ENCODE measurements at places on chromosomes 2 and 18.
A peak's percentile ranks its signal among the peaks of the same experiment; 100 is the strongest.

DNA sequence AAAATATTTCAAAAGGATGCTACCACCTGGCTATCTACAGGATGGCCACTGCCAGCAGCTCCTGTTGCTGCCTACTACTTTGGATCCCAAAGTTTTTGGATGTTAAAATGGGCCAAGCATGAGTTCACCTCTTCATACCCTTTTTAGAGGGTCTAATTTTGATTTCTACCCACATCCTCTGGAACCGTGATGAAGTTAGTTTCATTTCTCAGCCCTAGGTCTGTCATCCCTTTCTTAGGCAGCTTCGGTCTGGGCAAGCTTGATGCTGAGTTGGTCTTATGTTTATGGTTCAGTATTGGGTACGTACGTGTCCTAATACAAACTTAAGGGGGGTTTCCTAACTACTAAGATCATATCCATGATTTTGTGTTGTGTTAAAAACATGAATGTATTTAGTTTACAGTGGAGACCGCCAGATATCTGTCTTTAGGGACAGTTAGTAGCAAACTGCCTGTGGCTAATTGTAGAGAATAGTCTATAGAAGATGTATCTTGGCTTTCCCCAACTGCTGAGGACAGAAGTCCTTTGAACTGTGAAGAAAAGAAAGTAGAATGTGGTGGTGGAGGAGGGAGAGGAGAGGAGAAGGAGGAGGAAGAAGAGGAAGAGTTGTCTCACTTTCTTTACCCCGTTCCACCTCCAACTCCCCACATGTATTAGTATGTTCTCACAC, 184.9 kb downstream of the UBE2E3 start:
- DNase-seq, result no peak

DNA sequence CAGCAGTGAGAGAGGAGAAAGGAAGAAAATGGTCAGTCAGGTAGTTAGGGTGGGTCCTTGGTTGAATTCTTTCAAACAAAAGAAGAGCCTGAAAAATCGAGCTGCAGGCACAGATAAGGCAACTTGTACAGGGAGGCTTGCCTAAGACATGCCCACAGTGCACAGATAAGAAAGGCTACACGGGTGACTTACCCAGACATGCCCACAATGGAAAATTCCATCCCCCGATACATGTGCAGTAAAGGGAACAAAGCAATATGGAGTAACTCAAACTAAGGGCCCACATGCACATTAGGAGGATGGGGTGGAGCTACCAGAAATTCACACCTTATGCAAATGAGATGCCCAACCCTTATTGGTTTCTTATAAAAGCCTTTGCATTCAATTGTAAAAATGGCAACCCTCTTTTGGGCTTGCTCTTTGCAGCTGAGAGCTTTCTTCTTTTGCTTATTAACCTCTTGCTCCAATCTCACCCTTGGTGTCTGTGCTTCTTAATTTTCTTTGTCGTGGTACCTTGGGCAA, 110.3 kb upstream of the RMP24 start:
- DNase-seq, result no peak

DNA sequence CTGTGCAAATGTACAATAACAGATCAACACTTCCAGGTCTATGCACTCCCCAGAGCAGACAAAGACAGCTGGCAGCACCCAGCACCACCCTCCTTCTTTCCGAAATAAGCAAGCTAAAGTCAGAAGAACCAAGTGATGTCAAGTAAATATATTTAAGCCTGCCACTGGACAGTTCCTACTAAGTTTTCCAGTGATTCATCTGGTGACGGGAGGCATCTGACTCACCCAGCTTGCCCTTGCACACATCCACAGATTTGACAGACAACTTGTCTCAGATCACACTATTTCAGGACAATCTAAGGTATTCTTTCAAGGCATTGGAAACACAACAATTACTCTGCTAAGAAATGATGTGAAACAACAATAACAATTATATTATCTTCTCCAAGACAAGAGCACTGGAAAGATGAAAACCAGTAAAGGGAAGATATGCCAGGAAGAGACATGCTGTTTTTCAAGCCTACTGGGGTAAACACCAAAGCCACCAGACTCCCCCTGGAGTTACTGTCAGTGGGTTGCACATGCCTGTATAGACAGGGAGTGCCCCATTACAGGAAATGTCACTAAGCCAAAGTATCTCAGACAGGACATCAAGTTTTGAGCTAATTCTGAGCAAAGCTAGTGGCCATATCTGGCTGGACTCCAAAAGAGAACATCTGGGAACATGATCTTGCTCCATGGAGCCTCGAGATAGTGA, 287.9 kb upstream of the KLHL29 start:
- DNase-seq, result no peak

GRCh38 chr2:69097891-69098655, 85.1 kb downstream of the ANTXR1 start:
- no peak for DNase-seq

DNA sequence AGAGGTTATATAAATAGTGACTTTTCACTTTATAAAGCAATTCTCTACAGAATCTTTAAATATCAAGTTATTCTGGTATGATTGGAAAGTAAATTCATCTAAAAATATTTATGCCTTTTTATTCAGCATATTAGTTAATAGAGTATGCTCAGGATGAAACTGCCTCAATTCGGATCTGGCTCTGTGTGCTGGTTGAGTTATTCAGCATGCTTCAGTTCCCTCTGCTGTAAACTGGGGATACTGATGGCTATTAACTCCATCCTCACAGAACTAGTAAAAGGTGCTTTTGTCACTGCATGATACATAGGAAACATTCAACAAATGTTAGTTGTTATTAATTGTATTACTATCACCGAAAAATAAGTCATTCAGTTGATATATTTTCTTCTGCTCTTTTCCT, 250.3 kb downstream of the NRXN1 start:
- DNase-seq, result no peak

GRCh38 chr18:48734460-48734859, 195.6 kb downstream of the CTIF start:
- no peak for DNase-seq

GRCh38 chr2:223601932-223602666, at the start of gene SCG2:
Gene SCG2 (minus strand): TSS chr2:223602361. CDS start chr2:223599282, 3,079 bp downstream.
- peak; percentile 66 for DNase-seq

DNA sequence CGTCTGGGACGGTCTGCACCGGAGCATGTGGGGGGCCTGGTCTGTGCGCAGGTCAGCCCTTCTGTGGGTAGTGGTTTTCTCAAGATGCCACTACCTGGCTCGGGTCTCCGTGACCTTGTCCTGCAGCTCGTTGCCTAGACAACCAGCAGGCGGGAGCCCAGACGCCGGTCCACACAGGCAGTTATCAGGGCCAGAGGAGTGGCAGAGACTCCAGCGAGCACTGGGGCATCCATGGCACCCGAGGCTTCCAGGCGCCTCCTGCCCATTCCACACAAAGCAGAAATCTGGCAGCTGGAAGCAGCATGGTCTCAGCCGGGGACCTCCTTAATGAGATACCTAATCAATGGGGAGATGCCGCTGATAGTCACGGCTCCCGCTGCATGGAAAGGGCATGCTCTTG, 156.1 kb downstream of the FAM210A start:
- no peak for DNase-seq

GRCh38 chr2:214005337-214005736, 405.5 kb upstream of the VWC2L start:
- no peak for DNase-seq

DNA sequence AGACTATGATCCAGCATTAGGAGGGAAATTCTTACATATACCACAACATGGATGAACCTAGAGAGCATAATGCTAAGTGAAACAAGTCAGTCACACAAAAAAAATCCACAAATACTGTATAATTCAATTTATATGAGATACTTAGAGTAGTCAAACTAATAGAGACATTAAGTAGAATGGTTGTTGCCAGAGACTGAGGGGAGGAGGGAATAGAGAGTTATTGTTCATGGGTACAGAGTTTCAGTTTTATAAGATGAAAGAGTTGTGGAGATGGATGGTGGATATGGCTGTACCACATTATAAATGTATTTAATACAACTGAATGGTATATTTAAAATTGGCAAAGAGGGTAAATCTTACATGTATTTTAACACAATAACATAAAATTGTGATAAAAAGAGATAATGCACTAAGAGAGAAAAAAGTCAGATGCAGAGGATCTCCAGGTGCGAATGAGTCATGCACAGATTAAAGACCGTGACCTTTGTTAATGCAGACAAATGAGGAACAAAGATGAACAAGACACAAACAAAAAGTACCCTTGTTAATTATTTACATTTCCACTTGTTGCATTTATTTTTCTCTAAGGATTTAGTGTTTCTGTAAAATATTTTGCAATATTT, 541.7 kb upstream of the MEX3C start:
- DNase-seq, result no peak

DNA sequence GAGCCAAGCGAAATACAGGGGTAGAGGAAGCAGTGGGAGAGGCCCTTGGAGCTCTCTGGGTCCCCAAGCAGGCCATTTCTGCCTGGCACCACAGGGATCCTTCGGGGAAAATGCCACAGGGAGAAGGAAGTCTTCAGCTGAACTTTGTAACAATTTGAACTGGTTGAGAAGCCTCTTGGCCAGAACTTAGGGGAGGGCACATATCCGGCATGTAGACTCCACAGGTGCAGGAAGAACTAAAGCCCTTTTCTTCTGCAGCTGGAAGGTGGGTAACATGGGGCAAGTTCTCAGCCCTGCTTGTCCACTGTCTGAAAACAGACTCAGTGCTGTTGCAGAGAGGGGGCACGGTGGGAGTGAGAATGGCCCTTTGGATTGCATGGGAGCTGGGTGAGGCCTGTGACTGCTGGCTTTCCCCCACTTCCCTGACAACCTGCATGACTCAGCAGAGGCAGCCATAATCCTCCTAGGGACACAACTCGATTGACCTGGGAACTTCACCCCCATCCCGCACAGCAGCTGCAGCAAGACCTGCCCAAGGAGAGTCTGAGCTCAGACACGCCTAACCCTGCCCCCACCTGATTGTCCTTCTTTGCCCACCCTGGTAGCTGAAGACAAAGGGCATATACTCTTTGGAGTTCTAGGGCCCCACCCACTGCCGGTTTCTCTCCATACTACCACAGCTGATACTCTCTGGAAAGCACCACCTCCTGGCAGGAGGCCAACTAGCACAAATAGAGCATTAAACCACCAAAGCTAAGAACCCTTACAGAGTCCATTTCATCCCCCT, 101.6 kb upstream of the FAM136A start:
- DNase-seq, result no peak

DNA sequence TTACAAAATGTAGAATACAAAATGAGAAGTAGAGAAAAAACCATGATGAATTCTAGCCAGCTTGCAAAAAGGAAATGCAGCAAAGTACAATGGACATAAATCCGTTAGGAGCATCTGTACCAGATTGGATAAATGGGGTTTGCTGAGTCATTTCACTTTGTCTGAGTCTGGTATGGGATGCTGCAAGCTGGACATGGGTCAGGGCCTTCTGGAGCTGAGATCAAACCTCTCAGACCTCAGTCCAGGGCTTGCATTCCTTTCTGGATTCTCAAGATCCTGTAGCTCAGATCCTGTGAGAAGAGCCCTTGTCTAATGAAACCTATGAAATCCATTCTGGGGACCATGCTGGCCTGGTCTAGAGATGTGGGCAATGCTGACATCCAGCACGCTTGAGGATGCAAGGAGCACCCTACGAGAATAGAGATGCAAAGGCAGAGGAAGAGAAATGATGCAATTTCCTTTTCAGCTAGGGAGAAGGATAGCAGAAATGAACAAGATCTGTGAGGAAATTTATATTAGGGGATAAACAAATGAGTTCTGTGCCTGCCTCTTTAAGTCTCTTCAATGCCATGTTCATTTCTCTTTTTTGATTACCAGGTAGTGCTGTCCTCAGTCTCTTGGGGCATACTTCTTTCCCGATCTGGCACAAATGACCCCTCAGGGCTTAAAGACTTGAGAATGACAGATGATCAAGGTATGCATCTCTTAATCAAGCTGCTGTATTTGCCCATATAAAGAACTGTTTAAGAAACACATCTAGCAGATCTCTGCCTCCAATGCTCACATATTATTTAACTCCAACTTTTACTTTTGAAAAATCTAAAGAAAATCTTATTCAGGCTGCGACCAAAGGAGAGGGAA, 230.4 kb downstream of the MEIS1 start:
- DNase-seq, result no peak

DNA sequence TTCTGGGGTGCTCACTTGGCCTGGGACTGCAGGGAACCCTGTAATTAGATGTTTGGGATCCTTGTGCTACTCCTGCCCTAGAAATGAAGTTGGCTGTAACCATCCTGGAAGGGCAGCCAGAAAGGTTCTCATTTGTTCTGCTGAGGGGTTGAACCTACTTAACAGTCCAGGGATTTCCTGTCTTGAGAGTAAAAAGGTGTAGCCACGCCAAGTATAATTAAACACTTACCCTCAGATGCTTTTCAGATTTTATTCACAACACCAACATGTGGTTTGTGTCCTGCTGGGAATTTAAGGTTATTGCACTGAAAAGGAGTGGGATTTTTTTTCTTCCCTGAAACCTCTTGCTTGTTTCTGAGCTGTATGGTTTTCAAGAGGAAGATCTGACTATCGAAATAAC, 222.4 kb upstream of the APCDD1 start:
- DNase-seq, result no peak

- no peak for DNase-seq
Observed at GRCh38 chr2:85791704-85792565, 38.1 kb downstream of the ATOH8 start.

- DNase-seq, result no peak
Observed at GRCh38 chr18:4017480-4017879, 437.6 kb downstream of the DLGAP1 start.

DNA sequence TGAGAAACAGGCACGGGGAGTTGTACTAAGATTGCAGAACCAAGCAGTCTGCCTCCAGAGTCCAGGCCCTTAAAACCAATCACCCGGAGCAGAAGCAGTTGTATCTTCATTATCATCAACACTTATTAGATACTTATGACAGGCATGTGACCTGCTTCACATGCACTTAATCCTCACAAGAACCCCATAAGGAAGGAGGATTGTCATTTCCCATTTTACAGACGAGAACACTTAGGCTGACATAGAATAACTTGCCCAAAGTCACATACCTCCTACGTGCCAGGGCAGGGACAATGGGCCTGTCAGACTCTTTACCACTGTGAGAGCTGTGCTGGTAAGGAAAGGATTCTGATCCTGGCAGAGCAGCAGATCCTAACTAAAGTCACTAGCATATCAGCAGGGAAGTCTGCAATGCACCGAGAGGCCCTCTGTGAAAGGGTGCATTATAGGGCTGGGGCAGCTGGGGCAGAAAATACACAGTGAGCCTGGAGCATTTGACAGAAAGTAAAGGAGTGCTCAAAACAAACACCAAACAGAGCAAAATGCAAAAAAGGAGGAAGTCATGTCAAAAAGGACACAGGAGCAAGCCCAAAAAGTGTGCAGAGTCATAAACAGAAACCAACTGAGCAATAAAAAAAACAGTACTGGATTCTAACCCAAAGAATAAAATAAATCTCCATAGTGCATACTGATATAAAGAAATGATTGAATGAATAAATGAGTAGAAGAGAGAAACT, 55.9 kb upstream of the SP3 start:
- DNase-seq, result no peak

GRCh38 chr2:44616667-44617155, 255.0 kb downstream of the CAMKMT start:
- no peak for DNase-seq

DNA sequence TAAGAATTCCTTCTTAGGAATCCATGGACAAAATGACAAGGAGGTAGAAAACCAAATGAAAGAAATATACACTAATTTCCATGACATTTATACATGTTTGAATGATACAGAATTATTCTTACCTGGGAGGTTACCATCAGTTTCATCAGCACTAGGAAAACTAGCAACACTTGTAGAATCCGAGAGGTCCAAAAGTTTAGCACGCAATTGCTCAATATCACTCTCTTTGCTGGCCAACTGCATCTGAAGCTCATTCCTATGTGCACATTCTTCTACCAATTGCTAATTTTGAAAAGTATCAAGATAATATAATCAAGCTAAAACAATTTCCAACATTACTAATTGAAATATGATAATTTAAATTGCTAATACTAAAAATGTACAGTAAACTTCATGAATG, 144.8 kb downstream of the ROCK1 start:
- no peak for DNase-seq
